Mammary epithelial cell (primary cell): ENCODE measurements at places on chromosomes 1 and 21. TPM values are rescaled to one million over a fixed set of nuclear protein-coding genes. Genes with fewer than 3 reads are reported as not detected.

The CACNA1S gene
- polyA plus RNA-seq = not detected

The KRTAP10-5 gene
- polyA plus RNA-seq = not detected

The RGS8 gene
- polyA plus RNA-seq = not detected

The TNFAIP8L2 gene
- polyA plus RNA-seq = not detected

The RGS13 gene
- polyA plus RNA-seq = not detected

The GPR61 gene
- polyA plus RNA-seq = not detected

The MNDA gene
- polyA plus RNA-seq = not detected

The CYP4A11 gene
- not detected for polyA plus RNA-seq

The PLPPR5 gene
- 0.06 TPM for polyA plus RNA-seq
